Stimulated activated CD8-positive, alpha-beta memory T cell treated with anti-CD3 and anti-CD28 coated beads, Interleukin-2, amount 100 ng/mL, for 1 hour (primary cell): ENCODE measurements at places on chromosomes 3 and 15.

DNA sequence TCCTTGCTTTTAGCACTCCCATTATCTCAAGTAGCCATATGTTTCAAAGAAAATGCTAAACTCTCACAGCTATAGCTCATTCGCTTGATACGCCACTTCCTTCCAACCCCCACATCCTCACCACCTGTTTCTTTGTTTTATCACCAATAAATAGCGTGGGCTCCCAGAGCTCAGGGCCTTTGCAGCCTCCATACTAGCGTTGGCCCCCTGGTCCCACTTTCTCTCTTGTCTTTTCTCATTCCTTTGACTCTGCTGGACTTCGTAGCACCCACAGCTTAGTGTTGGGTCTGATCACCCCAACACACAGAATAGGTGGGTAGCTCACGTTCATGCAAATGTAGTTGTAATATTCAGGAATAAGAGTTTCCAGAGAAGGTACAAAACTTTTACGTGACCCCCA lies 4.1 kb upstream of the GPD1L start:
- no peak for DNase-seq

GRCh38 chr3:195250473-195251251 lies 20.3 kb downstream of the XXYLT1 start:
- no peak for DNase-seq

GRCh38 chr15:101479342-101479845 lies 10.1 kb downstream of the PCSK6 start:
- DNase-seq, result no peak

DNA sequence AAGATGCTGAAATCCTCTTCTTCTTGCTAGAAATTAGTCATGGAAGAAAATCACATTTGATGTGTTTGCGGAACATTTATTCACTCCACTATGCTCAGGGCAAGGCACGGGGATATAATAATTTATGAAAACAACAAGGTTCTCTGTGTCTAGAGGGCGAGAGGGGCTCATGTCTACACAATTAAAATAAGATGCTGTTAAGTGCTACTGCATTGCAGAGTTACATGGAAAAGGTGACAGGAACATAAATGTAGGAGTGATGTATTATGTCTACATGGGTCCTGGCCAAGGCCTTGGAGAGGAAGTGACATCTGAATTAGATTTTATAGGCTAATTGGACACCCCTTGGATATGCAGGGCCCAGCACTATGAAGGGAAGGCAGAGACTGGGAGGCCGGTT lies 96.1 kb downstream of the SV2B start:
- DNase-seq, result no peak

DNA sequence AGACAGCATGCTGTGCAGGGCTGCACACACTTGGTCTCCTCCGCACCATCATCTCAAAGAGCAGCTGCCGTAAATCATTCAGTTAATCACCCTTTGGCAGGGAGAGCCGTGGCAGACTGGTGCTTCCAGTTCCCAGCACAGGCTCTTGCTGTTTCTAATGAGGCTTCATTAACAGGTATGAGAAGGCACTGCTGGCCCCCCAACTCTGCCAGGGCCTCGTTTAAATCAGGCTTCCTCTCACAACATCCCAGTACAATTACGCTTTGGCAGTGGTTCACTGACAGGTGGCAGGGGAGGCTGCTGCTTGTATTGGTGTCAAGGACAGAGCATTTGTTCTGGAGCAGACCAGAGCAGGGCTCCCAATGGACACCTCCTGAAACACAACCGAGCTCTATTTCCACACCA lies 77.1 kb downstream of the BFSP2 start:
- no peak for DNase-seq

GRCh38 chr3:159416856-159417255 lies 571.8 kb upstream of the IL12A start:
- no peak for DNase-seq

- DNase-seq, result no peak
Observed at GRCh38 chr3:156120528-156121251, at the start of gene KCNAB1. Gene KCNAB1, plus strand, starts transcription at chr3:156120578.

GRCh38 chr3:98532709-98533571 lies 1.2 kb downstream of the GPR15 start:
- no peak for DNase-seq

DNA sequence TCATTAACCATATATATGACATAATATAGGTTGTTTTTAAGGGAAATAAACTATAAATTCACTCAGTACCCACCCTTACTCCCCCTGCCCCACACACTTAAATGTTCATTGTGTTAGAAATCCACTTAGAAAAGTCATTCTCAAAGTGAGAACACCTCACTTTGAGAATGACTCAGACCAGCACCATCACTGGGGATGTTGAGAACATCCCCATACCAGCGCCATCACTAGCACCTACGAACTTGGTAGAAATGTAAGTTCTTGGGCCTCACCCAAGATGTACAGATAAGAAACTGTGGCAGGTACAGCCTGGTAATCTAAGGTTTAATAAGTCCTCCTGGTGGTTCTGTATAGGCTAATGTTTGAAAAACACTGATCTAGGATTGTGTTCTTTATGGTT lies 362.6 kb downstream of the LPP start:
- no peak for DNase-seq

GRCh38 chr3:194640829-194641228 lies 7.6 kb upstream of the TMEM44 start:
- DNase-seq, result no peak

- no peak for DNase-seq
Observed at GRCh38 chr3:161337311-161337710, 34.0 kb downstream of the SPTSSB start.
